ENCODE measurements at places on chromosomes 6 and 20.

DNA sequence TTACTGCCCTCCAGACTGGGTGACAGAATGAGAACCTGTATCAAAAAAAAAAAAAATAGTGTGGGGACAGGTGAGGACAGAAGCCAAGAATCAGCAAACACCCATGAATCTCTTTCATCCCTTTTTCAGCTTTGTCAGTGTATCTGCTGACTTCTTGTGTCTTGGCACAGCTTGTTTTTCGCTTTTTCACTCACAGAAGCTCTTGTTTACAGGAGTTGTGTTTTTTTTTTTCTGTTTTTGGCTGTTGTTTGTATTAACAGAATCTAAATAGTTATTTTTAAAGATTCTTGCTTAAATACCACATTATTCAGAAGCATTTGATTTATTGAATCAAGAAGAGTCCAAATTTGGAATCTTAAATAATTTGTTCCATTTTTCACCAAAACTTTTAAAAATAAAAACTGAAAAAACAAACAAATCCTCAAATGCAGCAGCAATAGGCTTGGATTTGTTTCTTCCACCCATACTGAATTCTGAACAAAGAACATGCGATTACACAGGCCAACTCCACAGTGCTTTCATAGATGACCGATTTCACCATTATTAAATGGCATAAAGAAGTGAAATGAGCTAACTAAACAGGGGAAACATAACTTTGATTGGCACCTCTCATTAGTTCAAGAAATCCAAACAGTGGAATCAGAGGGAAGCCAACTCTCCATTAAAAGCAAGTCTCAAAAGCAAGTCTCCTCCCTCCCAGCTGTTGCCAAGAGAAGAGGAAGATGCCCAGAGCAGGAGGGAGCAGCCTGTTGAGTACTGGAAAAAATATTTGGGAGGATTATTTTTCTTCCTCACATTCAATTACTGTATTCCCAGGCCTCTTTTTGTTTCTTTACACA, 27.2 kb upstream of the GPR63 start:
- DNase-seq, result no peak

DNA sequence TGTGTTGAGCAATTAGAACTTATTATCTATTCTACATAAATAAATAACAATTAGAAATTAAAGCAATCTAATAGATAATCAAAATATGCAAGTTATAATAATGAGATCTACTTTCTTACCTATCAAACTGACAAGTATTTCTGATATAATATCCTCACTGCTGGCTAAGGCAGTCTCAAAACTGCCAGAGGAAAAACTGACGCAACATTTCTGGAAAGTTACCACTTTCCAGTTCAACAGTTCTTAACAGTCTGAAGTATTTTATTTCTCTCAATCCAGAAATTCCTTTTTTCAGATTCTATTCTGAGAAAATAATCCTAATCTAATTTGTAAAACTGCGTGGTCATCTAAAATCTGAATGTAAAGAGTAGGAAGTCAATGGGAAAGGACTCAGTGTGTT, 121.0 kb downstream of the TRDN start:
- DNase-seq, result no peak

DNA sequence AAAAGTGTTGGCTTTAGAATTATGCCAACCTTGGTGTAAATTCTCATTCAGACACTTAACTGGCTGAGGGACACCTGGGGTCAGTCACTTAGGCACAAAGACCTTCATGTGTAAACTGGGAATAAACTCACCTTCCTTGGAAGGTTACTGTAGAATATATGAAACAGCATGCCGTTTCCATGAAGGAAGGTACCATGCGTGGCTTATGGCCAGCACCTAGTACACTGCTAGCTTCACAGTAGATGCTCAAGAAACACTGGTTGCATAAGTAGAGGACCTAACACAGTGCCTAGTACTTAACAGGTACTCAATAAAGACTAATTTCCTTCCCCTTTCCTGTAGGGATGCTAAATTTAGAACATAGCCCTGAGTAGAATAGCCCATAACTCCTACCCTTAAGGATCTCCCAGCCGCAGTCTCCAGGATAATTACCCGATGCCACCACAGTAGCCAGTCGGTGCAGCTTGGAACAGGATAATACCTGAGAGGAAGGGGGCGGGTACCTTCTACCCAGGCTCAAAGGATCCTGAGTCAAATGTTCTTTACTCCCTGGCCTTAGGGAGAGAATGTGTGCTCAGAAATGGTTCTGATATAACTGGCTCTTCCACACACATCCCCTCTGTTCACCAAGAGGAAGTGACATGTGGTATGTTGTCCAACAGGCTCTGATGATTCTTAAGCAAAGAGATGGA, 3.6 kb downstream of the BCL2L1 start:
- no peak for DNase-seq

DNA sequence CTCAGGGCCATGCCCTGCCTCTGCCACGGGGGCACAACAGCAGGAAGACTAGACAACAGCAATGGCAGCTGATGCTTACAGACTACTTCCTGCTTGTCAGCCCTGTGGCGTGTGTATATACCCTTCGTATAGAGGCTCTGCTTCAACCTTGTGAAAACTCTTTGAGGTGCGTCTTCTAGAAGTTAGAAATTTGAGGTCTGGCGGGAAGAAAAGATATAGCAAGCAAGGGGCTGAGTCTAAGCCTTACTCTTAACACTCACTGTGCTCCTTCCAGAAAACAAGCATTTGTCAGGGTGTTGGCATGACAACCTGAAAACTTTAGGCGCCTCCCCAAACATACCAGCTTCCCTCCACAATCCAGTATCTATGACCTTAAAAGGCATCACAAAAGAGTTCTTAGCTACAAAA, 33.3 kb downstream of the JPH2 start:
- no peak for DNase-seq

DNA sequence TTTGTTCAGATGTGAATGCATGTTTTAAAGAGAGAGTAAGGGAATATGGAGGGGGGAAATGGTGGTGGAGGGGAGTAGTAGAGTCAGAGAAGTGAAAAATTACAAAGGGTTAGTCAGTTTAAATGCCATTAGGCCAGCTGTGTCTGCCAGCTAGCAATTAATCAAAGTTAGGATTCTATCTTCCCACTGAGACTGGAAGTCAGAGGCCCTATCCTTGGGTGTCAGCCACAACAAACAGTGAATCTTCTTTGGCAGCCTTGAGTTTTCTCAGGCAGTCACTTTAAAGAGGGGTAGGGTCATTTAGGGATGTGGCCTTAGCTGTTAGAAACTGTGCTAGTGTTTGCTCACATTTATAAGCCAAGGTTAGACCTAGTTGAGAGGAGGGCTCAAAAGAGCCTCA, 120.5 kb upstream of the BTBD3 start:
- no peak for DNase-seq

DNA sequence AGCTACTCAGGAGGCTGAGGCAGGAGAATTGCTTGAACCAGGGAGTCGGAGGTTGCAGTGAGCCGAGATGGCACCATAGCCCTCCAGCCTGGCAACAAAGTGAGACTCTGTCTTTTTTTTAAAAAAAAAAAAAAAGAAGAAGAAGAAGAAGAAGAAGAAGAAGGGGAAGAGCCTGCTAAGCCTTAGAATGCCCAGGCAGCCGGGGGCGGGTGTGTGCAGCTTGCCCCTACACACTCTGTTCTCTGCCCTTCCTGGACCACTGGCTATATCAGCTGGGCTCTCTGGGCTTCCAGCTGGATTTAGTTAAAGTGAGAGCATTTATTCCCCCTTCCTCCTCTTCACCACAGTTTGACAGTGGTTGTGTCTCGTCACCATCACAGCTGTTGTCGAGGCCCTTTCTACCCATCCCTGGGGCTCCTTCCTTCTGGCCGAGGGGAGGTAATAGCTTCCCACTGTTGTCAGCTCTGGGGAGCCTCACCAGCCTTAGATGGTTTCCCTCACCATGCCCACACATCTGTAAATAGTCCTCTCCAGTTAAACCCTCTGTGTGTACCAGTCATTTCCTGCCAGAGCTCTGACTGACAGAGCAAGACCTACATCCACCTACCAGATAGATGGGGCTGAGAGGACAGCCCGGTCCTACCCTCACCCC, 77.6 kb downstream of the TRERF1 start:
- DNase-seq, result no peak

DNA sequence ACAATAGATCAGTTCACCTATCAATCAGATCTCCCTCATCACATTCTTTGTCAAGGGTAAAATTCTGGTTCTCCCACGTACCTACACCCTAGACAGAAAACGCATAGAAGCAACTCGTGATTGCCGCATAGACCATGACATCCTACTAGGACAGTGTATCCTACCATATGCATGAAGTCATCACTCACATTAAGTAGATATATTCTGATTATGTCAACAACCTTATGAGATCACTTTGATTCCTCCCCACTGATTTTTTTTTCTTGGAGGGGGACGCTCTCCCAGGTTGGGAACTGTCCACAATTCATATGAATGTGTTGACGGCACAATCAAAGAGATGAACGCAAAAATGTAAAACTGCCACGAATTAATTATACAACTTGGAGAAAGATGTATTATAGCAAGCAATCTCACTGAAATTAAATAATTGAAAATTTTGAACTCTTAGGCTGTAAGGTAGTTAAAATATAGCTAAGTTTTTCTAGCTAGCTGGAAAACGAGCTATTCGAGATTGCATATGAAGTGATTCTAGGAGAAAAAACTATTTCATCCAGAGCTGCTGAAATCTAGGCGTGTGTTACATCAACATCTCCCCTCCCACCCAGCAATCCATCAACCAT, 82.5 kb upstream of the CCDC28A start:
- peak; percentile 38 for DNase-seq

GRCh38 chr6:43699564-43700186, 12.1 kb upstream of the MRPS18A start:
- DNase-seq, result peak; percentile 53

- peak; percentile 86 for DNase-seq
Observed at GRCh38 chr20:6575912-6576401, 191.5 kb upstream of the BMP2 start.

DNA sequence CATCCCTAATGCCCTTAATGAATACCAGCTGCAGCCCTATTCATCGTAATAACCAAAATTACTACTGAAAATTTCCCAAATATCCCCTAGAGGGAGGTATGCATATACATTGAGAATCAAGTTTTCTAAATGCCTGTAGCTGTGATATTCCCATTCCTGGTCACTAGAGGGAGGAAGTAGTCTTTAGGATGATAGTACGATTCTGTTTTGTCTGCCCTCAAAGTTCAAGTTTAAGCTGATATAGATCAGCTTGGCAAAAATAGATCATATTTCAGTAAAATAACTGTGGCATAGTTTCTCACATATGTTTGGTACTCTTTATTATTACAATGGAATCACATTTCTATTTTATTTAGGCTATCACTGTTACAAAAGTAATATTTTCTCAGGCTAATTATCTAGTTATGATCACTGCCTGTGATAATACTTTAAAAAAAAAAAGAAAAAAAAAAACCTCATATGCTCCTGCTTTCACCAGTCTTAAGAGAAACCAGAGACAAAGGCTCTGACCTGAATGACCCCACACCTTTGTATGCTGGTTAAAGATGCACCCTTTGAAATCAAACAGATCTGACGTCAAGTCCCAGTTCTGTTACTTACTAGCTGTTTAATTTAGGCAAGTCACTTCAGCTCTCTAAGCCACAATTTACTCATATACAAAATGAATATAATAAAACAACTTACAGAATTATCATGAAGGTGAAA, 11.0 kb downstream of the TSPYL1 start:
- peak; percentile 83 for DNase-seq

DNA sequence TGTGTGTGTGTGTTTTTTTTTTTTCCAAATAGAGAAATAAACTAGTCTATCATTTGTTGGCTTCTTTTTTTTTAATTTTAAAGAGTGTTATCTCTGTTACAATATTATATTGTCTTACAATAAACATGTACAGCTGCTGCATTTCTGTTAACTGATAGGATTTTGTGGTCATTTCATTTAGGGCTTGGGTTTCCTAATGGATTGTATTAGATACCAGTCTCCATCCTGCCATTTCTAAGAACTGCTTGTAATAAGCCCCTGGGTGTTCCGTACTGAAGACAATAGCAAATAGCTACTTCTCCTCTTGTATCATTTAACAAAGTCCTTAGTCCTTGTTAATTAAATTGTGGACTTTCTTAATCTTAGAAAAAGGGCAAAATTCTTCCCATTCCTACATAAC, 45.7 kb downstream of the SOBP start:
- no peak for DNase-seq

DNA sequence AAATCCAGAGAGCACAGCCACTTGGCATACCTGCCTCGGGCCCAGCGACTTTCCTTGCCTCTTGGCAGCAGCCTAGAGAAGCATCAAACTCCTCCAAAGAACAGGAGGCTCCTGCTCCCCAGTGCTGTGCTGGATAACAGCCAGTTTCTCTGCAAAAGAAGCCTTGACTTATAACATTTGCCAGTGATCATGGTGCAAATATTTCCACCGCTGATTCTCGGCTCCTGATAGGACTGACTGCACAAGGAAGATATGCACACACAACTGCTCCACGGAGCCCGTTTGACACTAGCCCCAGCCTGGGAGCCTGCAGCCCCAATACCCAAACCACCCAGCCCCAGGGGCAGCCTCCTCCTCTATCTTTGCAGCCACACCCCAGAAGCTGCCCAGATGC, 17.5 kb downstream of the ACSS1 start:
- peak; percentile 87 for DNase-seq

DNA sequence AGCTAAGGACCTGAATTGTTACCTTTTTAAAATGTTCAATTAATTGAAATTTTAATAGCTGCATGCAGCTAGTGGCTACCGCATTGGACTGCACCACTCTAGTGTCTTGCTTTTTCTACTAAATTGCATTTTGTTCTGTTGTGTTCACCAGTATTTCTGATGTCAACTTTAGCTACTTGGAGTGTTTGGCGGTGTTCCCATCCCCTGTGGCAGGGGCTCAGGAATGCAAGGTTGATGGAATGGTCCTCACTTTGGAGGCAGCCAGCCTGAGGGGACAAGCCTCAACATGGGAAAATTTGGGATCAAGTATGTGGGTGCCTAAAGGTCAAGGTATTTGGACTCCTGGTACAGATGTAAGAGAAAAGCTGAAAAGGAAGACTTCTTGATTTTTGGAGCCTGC, 230.1 kb upstream of the PRND start:
- no peak for DNase-seq

Data from iris pigment epithelial cell (primary cell).